ENCODE measurements at places on chromosomes 5 and 9.

DNA sequence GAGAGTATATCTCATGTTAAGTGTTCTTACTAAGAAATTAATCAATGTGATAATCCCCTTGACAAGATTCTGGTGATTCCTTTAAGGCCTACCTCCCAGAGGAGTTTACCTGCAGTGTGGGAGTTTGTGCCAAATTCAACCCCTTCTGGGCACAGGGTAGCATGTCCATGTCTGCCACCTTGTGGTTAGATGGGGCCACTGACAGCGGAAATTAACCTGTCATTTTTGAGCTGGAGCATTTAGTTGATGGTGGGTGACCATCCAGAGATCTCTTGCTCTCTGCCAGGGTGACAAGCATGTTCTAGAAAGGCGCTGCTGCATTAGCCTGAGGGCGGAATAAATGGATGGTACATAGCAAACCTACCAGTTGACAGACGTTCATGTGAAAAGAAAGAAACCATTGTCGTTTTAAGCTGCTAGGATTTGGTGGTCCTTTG is 132.2 kb downstream of the FBXO4 start:
- DNase-seq, result peak; percentile 33

DNA sequence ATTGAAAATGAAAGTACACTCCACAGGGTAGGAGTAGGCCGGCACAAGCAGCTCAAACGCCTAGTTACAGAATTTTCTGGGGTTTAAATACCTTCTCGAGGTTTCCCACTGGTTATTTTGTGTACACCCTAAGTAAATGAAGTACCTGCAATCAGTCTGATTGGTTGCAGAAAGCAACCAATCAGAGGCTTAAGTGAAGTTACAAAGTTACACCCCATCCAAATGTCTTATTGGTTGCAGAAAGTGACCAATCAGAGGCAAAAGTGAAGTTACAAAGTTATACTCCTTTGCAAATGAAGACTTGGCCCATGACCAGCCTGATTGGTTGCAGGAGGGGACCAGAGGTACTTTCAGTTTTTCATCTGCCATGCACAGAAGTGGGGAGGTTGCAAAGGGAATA is 33.2 kb upstream of the ERAP2 start:
- DNase-seq, result no peak

DNA sequence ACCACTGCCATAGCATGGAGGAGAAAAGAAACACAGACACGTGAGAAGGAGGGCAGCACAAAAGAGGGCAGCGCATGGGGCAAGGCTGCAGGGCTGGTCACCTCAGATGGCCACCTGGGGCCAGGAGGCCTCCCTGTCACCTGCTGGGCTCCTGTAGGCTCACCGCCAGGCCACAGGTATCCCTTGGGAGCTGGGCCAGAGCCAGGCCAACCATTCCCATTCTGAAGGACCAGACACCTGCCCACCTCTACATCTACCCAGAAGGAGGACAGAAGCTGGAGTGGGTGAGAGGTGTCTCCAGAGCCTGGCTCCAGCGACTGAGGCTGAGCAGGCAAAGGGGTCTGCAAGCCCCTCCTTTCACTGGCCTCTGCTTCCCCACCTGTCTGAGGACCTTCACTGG is 103.1 kb downstream of the PAX5 start:
- no peak for DNase-seq

DNA sequence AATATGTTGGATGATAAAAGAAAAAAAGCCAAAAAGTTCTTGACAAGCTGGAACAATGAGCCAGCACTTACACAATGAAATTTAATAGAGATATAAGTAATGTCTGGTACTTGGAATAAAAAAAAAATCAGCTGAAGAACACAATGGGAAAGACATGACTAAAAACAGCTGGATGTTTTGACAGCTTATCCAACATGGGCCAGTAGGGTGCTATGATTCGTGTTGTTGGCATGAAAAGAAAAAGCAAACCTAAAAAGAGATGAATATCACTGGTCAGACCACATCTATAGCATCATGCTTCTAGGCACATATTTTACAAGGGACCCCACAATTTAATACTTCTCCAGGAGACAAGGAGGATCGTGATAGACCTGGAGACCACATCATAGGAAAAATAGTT is 175.3 kb downstream of the ARL15 start:
- no peak for DNase-seq

- DNase-seq, result no peak
These were observed 441.8 kb upstream of the CCNG1 start for GRCh38 chr5:162995568-162995967.

- no peak for DNase-seq
These were observed 123.0 kb downstream of the COL23A1 start for GRCh38 chr5:178467205-178467567.

DNA sequence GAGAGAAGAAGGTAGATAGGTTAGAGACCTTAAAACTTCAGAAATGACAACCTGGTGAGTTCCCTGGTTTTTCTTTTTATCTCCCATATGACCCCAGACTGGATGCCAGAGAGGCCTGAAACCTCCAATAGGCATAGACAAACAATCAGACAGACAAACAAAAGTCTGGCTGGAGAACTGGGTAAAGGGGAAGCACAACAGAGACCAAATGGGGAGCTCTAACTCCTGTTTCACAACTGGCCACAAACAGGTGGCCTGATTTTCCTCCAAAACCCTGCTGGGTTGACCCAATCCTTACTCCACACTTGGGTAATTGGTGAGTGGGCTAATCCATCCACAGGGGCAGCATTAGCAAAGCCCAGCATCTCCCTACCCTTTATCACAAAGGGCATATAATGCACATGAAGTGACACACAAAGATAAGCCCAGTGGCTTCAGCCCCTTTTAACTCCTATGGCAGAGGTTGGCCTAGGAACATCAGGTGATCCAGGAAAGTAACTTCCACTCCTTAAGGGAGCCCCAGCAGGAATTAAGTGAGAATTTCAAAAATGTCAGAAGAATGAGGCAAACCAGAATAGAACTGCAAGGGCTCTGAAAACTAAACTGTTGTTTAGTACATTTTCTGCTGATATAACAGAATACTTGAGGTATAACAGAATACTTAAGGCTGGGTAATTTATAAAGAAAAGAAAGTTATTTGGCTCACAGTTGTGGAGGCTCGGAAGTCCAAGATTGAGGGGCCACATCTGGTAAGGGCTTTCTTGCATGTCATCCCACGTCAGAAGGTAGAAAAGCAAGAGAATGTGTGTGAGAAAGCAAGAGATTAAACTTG is 60.9 kb upstream of the ROR2 start:
- no peak for DNase-seq

DNA sequence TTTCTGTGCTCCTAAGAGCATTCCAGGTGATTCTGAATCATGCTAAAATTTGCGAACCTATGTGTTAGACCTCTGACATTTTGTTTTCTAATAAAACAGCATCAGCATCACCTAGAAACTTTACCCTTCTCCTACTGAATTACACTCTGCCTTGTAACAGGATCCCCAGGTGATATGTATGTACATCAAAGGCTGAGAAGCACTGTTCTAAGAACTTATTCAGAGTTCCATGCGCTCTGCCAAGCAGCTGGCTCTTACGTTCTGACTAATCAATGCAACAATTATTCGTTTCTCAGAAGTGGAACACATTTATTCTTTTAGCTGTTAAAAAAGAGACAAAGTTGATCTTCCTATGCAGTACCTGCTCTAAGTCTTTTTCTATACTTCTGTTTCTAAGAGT is 228.6 kb downstream of the SLF1 start:
- peak; percentile 22 for DNase-seq

GRCh38 chr5:20832204-20833080 is 844.4 kb upstream of the CDH18 start:
- no peak for DNase-seq

- DNase-seq, result no peak
These were observed 1641.8 kb upstream of the WWC1 start for GRCh38 chr5:166649676-166650075.

DNA sequence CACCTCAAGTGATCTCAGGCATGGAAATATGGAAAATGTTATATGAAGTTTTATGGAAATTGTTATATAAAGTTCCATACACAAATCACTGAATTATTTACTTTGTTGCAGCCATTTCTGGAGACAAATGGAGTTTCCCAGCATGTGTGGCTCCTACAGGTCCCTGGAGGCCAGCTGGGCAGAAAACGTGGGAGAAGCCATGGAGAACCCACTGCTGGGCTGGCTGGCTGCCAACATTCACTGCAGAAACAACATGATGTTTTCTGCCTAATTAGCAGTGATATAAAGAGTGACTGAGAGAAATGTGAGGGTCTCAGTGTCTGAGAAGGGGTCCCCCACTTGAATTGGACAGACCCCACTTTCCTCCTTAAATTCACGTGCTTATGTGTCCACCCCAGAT is 208.8 kb upstream of the IRX2 start:
- DNase-seq, result no peak

- no peak for DNase-seq
These were observed 4.6 kb downstream of the ANXA1 start for GRCh38 chr9:73155968-73156864.

DNA sequence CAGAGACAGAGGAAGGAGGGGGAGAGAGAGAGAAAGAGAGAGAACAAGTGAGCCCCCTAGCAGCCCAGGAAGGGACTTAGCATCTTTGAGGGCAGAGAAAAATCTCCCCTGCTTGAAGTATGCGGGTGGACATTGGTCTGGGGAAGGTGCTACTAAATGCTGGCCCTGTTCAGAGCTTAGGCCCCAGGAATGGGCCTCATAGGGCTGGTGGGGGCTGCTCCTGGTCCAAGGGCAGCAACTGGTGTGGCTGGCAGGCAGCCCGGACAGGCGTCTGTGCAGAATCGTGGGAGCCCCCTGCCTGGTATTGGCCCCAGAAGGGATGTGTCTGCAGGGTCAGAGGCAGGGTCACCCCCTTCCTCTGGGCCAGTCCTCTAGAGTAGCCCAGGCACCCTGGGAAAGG is 47.8 kb upstream of the SUSD3 start:
- DNase-seq, result no peak

Data from NCI-H510A treated with DMSO at 0.1 percent for 48 hours (cell line).